ENCODE measurements at places on chromosomes 5 and 9.

DNA sequence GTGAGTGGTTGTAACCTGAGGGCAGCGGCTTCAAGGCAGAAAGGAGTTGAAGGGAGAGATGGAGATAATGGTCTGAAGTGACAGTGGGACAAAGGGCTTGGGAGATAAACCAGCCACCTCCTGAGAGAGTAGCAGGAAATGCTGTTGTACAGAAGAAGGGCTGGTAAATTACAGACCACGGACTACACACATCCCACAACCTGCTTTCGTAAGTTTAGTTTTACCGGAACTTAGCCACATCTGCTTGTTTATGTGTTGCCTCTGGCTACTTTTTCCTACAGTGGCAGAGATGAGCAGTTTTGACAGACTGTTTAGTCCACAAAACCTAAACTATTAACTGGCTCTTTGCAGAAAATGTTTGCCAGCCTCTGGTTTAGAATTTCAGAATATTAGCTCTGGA, 269.5 kb downstream of the ARHGEF28 start:
- no peak for DNase-seq

DNA sequence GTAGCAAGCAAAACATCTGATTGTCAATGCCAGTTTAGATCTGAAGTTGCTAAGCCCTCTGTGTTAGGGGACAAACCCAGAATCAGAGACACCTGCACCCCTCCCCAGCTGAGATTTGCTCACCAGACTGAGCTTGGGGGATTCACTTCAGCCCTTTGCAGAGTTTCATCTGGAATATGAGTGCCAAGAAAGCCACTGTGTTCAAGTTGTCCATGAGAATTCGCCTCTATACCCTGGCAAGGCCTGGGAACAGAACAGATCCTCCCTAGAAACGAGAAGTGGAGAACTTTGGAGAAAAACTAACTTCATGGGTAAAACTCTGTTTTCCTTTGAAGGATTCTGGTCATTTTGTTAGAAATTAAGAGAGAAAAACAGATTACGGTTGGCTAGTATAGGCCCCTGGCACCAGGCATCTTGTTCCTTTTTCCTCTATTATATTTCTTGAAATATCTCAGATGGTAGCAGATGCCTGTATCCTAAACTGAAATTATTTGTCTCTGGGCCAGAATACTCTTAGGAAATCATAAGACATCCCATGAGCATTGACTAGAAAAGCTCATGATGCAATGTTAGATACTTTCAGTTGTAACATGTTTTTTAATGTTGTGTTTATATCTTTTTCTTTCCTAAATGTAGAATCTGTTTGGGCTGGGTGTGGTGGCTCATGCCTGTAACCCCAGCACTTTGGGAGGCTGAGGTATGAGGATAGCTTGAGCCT, 64.4 kb downstream of the SNX18 start:
- no peak for DNase-seq

DNA sequence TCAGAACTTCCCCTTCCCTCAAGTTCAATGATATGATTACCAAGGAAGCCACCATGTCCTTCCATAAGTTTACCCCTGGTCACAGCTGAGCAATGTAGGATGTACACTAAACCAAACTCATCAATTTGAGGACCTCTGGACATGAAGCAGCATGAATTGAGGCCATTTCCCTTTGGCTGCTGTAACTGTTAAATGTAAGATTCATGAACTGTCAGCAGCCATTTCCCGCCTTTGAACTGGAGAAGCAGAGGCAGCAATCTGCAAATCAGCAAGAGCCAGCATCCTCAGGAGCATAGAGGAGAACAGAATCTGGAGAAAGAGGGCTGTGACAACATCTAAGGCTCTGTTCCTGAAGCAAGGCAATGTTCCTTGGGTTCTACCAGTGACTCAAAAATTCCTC, 104.3 kb upstream of the PTGER4 start:
- no peak for DNase-seq

DNA sequence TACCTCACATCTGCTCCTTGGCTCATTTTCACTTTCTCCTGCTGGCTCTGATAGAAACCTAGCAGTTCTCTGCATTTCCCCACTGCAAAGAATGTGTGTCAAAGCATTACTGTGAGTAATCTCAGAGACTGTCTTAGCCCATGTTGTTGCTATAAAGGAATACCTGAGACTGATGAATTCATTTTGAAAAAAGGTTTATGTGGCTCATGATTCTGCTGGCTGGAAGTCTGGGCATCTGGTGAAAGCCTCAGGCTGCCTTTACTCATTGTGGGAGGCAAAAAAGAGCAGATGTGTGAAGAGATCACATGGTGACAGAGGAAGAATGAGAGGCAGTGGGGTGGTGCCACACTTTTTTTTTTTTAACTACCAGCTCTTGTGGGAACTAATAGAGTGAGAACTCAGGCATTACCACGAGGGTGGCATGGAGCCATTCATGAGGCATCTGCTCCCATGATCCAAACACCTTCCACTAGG, 191.6 kb upstream of the CTNND2 start:
- DNase-seq, result no peak

DNA sequence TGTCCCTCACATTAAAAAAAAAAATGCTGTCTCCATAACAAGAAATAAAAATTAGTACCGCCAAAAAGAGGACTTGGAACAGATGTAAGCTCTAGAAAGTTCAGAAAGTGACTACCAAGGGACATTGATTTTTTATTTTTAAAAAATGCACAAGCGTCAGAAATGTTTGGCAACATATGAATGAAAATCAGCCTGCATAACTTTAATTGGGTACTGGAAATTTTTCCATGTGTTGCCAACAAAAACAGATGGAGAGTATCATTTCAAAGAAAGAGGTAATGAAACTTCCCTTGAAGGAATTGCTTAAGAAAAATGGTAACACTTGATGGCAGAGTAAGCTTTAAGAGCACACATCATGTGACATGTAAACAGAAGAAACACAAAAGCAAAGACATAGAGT, 47.2 kb downstream of the OR2K2 start:
- DNase-seq, result no peak

DNA sequence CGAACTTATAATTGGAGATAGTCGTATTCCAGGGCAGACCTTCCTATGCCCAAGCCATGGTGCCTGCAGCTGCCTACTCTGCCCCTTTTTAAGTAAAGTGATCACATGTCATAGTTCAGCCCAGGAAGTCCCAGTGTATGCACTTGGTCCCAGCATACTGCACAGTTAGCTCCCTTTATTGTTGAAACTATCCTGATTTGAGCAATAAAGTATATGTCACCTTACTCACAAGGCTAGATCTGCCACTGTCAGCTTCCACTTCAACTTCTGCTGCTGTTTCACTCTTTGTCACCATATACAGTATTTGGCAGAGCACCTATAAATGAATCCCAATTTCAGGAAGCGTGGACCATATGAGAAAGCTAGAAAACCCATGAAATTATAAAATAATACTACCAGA, 103.8 kb upstream of the PTGER4 start:
- no peak for DNase-seq

- no peak for DNase-seq
Observed at GRCh38 chr5:96968614-96969013, 32.7 kb downstream of the LNPEP start.

Measured in effector CD4-positive, alpha-beta T cell (primary cell).